ENCODE measurements at places on chromosomes 4 and X.

DNA sequence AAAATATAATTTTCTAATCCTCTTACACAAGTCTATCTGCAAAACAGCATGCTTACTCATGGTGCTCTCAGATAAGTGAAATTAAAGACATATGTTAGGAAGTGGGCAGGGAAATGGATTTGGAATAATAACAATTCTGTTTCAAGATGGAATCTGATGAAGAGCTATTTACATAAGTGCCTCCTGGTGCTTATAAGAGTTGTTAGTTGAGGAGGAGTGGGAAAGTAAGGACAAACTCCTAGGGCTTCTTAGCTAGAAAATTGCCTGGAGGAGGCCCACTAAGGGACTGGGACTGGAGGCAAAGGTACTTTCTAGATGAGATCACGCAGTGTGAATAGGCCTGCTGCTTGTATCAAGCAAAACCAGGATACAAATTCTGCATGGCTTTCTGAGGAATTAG lies 939.8 kb downstream of the GLUD2 start:
- peak; percentile 86 for DNase-seq

GRCh38 chr4:99669084-99669483 lies 11.5 kb upstream of the C4orf54 start:
- no peak for DNase-seq

DNA sequence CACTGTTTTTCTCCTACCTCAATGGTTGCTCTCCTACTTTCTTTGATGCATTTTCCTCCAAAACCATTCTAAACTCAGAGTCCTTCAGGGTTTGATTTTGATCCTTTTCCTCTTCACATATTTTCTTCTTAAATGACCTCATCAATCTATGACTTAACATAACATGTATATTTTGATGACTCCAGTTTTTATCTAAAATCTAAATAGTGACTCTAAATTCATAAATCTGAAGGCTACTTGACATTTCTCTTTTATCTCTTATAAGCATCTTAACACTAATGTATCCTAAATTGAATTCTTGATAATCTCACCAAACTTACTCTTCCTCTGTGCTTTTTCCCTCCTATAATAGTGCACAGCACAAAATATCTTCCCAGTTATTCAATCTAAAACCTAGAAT lies 4.7 kb upstream of the ARHGEF38 start:
- DNase-seq: no peak

GRCh38 chrX:46910415-46910814 lies 1.8 kb upstream of the JADE3 start:
- no peak for DNase-seq

GRCh38 chr4:102541697-102542096 lies 40.5 kb downstream of the NFKB1 start:
- DNase-seq: no peak

GRCh38 chr4:182188622-182189021 lies 54.6 kb upstream of the TENM3 start:
- no peak for DNase-seq

GRCh38 chr4:165692082-165692481 lies 181.0 kb upstream of the TLL1 start:
- DNase-seq: no peak

GRCh38 chrX:65601530-65602220 lies 65.8 kb upstream of the MSN start:
- DNase-seq: no peak

DNA sequence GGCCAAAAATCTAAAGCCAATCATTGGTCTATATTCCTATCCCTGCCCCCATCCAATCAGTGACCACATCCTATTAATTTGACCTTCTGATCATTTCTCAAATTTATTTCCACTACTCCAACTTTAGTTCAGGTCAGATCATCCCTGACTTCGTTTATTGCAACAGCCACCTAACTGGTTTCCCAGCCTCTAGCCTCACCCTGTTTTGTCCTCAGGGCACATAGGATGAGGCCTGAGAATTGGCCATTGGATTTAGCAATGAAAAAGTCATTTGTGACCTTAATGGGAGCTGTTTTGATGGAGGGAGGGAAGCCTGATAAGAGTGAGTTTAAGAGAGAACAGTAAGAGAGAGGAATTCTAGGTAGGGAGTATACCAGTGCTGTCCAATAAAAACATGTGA lies 155.0 kb downstream of the AMMECR1 start:
- no peak for DNase-seq
